Lung microvascular endothelial cell (primary cell): ENCODE measurements at places on chromosomes 11 and 22. TPM values are rescaled to one million over a fixed set of nuclear protein-coding genes. Genes with fewer than 3 reads are reported as not detected.

DNA sequence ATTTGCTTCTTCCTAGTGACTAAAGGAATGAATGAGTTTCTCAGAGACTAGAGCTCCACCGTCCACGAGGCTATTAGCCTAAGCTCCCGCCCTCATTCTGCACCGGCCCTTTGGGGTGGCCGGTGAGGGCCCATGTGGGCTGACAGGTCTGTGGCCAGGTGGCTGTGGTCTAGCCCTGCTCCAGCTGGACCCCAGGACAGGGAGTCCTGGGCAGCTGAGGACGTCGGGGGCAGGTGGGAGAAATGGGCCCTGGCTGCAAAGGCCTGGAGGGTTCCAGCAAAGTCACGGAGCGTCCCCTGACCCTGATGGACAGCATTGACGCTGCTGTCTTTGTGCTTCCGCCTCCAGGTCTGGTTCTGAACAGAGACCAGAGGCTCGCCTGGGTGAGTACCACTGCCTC, 12.2 kb downstream of the SERHL2 start:
- no peak for DNase-seq

GRCh38 chr11:120574876-120575275, 63.3 kb downstream of the GRIK4 start:
- DNase-seq = no peak

MMP10 gene
- total RNA-seq = 0.60 and 45.8 TPM in 2 replicates

DNA sequence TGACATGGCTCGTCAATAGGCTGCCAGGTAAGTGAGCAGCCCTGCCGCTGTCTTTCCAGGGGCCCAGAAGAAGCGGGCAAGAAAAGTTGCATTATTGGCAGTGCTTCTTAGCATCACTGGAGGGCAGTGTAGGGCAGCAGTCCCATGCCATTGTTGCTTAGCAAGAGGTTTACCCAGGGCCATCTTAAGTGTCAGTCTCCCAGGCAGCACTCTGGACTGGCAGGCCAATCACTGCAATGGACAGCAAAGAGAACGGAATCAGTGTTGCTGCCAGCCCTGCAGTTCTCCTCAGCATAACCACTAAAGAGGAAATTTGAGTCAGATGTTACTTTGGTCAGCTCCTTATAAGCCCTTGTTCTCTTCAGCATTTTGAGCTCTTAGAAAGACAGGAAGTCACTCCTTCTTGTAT, 13.4 kb upstream of the GRK2 start:
- peak; percentile 81 for DNase-seq

DNA sequence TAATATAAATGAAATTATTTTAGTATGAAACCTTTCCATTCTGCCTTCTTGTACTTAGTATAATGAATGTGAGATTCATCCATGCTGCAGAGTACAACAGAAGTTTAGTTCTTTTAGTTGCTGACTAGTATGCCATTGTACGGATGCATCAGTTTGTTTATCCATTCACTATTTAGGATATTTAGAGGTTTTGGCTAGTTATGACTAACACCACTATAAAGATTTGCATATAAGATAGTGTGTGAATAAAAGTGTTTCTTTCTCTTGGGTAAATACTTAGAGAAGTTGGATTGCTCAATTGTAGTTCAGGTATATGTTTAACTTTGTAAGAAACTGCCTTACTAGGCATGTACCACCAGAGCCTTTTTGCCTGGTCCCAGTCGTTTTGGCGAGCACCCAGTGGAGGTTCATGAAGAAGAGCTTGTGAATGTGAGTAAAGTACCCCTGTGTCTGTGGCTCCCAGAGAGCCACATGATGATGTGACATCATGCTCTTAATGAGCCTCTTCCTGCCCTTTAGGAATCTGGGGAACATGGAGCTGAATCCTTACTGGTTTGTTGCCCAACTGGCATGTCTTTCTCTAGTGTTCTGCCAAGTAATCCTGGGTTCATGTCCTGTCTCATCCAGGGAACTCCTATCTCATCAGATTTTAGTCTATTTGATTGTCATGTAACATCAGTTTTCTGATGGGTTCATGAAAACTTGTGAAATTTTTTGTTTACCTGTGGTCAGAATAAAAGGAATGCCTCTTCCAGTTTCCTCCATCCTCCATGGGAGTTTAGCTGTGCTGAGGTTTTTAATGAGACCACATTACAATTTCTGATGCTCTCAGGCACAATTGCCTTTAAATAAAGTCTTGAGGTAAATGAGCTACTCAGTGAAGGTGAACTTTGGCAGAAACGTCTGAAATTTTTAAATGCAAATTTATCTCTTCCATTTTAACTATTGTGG, 234.8 kb downstream of the CASP12 start:
- no peak for DNase-seq

SEC14L6 gene
- total RNA-seq = not detected in 2 replicates

DNA sequence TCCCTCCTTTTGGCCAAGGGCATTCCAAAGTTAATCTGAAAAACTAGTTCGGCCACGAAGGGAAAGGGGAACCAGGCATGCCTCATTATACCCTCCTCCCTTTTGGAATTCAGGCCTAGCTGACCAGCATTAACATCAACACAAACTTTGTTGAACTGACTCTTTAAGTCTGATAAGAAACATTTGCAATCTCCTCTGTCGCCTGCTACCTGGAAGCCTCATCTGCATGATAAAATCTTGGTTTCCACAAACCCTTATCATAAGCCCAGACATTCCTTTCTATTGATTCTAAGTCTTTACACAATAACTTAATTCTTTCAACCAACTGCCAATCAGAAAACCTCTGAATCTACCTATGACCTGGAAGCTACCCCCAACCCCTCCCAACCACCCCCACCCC, 11.4 kb downstream of the POGLUT3 start:
- no peak for DNase-seq

RAB3IL1 gene
- total RNA-seq = 2.4 and 10.7 TPM in 2 replicates

CARD18 gene
- not detected in 2 replicates for total RNA-seq

- DNase-seq = no peak
These were observed 34.0 kb downstream of the AMBRA1 start for GRCh38 chr11:46559815-46560214.

- peak; percentile 54 for DNase-seq
These were observed 900.3 kb downstream of the METTL15 start for GRCh38 chr11:29008481-29008880.

DNA sequence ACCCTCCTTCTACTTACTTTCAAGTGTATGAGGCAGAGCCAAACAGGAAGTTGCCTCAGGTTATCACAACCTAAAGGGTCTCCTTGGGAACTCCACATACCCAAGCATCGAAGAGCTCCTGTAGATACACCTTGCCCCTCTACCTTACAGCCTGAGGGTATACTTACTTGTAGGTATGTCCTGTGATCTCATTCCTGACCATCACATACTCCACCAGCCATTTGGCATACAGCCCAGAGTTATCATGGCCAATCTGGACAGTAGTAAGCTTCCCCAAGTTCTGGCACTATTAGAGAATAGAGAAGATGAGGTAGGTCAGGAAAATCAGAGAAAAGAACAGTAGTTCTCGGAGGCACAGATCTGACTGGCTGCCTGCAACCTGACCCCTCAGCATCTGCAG, 53.4 kb upstream of the SCUBE2 start:
- peak; percentile 65 for DNase-seq

DNA sequence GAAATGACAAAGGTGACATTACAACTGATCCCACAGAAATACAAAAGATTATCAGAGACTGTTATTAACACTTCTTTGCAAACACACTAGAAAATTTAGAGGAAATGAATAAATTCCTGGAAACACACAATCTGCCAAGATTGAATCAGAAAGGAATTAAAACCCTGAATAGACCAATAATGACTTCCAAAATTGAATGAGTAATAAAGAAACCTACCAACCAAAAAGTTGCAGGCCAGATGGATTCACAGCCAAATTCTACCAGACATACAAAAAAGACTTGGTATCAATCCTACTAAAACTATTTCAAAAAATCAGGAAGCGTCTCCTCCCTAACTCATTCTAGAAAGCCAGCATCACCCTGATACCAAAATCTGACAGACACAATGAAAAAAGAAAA, 17.2 kb downstream of the RAB38 start:
- DNase-seq = no peak

GRCh38 chr22:21677606-21678443, 12.0 kb downstream of the PPIL2 start:
- no peak for DNase-seq

DNA sequence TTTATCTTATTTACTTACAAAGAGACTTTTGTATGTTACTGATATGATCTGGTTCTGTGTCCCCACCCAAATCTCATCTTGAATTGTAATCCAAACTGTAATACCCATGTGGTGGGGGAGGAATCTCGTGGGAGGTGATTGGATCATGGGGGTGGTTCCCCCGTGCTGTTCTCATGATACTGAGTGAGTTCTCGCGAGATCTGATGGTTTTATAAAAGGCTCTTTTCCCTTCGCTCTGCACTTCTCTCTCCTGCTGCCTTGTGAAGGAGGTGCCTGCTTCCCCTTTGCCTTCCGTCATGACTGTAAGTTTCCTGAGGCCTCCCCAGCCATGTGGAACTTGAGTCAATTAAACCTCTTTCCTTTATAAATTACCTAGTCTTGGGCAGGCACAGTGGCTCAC, 42.4 kb upstream of the WNT7B start:
- no peak for DNase-seq

DNA sequence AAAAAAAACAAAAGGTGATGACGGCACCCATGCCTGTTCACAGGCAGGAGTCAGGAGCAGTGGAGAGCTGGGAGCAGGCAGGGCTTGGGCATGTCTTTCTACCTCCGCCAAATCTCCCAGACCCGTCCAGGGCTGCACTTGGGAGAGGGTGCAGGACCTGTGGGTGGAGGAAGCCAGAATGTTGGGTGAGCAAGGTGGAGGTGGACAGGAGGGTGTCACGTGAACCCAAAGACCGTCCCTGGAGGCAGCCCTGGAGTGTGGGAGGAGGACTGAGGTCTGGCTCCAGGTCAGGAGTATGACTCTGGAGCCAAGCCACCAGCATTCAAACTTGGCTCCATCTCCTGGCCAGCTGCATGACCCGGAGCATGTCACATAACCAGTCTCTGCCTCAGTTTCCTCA, 26.6 kb upstream of the RELT start:
- DNase-seq = no peak

DRICH1 gene
- not detected in 2 replicates for total RNA-seq

MOGAT2 gene
- total RNA-seq = not detected in 2 replicates

MYO7A gene
- 4.6 and 4.8 TPM in 2 replicates for total RNA-seq

DNA sequence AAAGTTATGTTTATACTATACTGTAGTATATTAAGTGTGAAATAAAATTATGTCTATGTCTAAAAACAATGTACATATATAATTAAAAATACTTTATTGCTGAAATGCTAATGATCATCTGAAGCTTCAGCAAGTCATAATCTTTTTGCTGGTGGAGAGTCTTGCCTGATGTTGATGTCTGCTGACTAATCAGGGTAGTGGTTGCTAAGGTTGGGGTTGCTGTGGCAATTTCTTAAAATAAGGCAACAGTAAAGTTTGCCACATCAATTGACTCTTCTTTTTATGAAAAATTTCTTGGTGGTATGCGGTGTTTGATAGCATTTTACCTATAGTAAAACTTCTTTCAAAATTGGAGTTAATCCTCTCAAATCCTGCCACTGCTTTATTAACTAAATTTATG, 21.4 kb downstream of the INSC start:
- DNase-seq = no peak

DNA sequence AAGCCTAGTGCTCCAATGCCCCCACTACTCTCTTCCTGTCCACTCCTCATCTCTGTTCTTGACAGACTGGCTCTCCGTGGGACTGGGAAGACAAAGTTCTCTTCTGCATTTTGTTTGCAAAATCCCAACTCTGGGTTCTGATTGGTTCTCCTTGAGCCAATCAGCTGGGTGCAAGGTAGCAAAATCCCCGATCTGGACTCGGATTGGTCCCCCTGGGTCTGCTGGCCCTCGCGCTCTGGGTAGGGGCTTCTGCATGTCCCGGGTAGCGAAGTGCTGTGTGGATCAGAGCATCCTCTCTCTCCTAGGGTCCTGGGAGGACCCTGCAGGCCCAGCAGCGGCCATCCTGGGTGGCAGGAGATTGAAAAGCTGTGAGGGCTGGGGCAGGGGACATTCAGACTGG, 22.3 kb upstream of the A4GALT start:
- DNase-seq = peak; percentile 69

APOBEC3F gene
- total RNA-seq = 4.4 and 5.4 TPM in 2 replicates

DEPDC7 gene
- total RNA-seq = under 0.01 and 0.20 TPM in 2 replicates

- DNase-seq = peak; percentile 43
These were observed 269.6 kb downstream of the MN1 start for GRCh38 chr22:27531782-27532530.

- peak; percentile 74 for DNase-seq
These were observed 4.0 kb downstream of the LINC01488 start for GRCh38 chr11:69485337-69486041.

TSPAN18 gene
- 25.3 and 31.5 TPM in 2 replicates for total RNA-seq

DGCR6 gene
- total RNA-seq = 0.60 and 2.4 TPM in 2 replicates

- no peak for DNase-seq
These were observed 69.9 kb downstream of the JRKL start for GRCh38 chr11:96459751-96460150.

NCR3LG1 gene
- 0.20 and 0.87 TPM in 2 replicates for total RNA-seq

- no peak for DNase-seq
These were observed 243.1 kb downstream of the ST3GAL4 start for GRCh38 chr11:126598344-126599216.

MS4A6E gene
- total RNA-seq = not detected in 2 replicates

GRCh38 chr11:79157738-79158137, 283.1 kb downstream of the TENM4 start:
- no peak for DNase-seq

DNA sequence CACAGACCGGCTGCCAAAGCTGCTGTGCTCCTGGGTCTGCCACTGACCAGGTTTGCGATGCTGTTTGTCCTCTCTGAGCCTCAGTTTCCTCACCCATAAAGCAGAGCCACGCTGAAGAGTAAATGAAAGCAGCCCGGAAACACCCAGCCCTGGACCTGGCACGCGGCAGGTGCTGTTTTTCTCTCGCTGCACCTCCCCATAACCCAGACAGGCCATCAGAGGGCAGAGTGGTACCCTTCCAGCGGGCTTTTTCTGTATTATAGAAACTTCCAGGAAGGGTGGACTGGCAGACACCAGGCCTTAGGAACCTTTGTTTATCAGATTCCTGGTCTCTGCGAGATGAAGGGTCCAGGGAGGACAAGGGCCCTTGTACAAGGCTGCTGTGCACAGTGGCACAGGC, 17.9 kb upstream of the FGF19 start:
- DNase-seq = no peak

MUC15 gene
- not detected in 2 replicates for total RNA-seq

DNA sequence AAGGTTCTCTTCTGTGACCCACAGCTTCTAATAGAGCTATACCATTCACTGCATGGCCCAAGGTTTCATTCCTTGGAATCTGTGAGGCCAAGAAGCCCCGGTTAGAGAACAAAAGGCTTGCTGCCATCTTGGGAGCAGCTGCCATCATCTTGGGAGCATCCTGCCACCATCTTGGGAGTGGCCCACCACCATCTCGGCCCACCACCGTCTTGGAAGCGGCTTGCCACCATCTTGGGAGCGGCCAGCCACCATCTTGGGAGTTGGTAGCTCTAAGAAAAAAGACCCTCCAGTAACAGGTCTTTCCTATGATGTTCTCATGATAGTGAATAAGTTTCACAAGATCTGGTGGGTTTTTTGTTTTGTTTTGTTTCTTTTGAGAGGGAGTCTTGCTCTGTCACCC, 703.9 kb upstream of the ANO3 start:
- DNase-seq = no peak

DNA sequence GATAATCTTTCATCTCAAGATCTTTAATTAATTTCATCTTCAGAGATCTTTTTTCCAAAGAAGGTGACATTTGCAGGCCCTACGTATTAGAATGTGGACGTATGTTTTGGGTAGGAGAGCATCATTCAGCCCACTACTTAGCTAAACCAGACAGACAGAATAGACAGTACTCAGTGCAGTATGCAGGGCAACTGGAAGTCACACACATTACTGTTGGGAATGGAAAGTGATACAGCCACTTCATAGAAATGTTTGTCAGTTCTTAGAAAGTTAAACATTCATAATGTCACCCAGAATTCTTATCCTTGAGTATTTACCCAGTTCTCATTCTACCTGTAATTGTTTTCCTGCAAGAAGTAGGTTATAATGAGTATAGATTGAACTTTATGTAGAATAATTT, 102.9 kb downstream of the PPP6R3 start:
- no peak for DNase-seq
